Naive thymus-derived CD8-positive, alpha-beta T cell (primary cell): ENCODE measurements at places on chromosomes 5 and 9.

- no peak for DNase-seq
Observed at GRCh38 chr9:114364134-114365041, 23.4 kb downstream of the AKNA start.

GRCh38 chr5:159459951-159460538 is 129.8 kb upstream of the IL12B start:
- DNase-seq = no peak

DNA sequence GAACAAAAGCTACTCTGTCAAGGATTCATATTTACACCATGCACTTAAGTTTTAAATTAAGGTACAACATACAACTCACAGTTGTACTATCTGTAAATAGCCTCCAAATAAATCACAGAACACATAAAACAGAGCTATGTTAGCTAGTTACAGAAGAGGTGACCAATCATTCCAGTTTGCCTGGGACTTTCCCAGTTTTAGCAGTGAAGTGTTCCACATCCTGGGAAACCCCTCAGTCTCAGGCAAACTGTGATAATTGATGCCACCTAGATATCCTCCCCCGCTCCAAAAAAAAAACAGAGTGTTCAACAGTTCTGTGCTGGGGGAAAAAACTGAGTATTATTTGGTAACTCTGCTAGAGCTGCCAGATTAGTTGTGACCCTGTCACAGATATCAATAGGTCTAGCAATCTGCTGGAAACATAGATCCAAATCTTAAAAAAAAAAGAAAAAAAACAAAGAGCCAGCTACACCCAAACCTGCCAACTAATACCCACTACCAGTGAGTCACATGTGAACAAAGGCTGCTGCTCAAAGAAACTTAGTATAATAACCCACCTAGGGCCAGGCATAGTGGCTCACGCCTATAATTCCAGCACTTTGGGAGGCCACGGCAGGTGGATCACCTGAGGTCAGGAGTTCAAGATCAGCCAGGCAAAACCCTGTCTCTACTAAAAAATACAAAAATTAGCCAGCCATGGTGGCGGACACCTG is 5.7 kb downstream of the TBCA start:
- no peak for DNase-seq

GRCh38 chr5:178624631-178625546 is 2.0 kb downstream of the CLK4 start:
- no peak for DNase-seq

DNA sequence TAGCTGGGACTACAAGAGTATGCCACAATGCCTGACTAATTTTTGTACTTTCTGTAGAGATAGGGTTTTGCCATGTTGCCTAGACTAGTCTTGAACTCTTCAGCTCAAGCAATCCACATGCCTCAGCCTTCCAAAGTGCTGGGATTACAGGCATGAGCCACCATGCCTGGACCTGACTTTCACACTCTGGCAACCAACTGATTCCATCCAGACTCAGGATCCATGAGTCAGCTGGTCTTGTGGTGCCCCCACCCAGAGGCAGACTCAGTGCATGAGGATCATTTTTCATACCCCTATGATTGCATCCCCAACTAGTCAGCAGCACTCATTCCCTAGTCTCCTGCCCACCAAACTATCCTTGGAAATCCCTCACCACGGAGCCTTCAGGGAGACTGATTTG is 375.9 kb downstream of the ANXA1 start:
- DNase-seq = no peak

DNA sequence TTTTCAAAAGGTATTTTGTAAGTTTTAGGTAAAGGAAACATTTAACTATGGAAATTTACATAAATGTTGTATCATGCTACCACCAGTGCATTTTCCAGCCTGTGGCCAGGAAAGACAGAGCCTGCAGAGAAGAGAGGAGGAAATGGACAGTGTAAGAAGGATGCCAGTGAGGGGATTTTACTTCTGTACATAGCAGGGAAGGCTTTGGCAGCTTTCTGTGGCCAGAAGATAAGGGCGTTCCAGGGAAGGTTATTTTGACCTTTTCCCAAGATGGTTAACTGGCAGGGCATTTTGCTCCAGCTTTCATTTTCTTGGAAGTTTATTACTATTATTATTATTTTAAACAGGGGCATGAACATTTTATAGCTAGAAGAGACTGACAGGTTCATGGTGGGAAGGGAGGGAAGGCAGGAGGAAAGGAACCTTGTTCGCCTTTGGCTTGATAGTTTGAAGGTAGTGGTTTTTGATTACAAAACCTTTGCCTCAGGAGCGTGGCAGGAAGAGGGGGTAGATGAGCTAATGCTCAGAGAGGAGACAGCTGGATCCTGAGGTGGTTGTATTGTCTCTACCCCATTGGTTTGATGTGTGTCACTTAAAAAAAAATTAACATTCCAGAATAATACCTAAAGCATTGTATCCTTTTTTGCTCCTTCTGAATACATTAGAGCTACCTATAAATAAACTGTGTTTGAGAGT is 4.1 kb downstream of the ISOC1 start:
- DNase-seq = no peak

- DNase-seq = no peak
Observed at GRCh38 chr9:71638627-71639026, 129.7 kb downstream of the CEMIP2 start.

GRCh38 chr9:20990867-20991266 is 40.6 kb downstream of the HACD4 start:
- no peak for DNase-seq

DNA sequence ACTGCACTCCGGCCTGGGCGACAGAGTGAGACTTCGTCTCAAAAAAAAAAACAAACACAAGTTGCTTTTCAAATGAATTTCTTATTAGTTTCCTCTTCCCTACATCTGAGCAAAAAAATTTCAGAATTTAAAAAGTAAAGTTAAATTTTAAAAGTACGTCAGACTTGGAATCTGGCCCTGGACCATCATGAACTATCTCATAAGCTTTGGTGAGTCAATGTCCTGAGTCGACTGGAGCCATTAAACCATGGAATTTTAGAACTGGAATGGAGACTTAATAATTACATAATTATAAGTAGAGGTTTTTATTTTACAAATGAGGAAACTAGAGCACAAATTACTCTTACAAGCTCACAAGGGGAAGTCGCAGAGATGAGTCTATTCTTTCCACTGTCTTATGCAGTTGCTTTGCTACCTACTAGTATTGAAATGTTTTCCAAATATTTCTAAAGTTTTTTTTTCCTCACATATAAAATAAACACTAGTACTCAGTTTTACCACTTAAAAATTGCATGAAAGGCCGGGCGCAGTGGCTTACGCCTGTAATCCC is 98.0 kb upstream of the ZNF608 start:
- DNase-seq = no peak

DNA sequence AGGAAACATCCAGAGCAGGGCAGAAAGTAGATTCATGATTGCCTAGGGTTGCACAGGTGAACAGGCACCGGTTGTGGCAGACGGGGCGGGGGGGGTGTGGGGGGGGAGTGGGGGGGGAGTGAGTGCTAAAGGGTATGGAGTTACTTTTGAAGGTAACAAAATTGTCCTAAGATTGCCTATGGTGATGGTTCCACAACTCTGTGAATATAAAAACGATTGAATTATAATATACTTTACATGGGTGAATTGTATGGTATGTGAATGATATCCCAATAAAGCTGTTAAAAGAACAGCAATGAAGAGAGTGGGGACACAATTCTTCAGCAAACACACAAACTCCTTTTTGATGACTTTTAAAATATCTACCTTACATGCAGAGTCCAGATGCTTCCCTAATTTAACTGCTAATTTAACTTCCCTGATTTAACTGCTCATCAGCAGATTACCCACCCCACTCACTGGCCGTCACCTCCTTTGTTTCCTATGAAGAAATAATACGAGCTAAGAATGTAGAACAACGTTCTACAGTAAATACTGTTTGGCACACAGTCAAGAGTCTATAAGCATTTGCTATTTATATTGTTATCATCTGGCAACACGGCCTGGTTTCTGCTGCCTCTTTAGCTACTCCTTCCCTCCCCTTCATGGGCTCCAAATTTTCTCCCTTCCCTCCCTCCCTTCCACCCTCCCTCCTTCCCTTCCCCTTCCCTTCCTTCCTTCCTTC is 83.5 kb downstream of the PTCH1 start:
- no peak for DNase-seq

DNA sequence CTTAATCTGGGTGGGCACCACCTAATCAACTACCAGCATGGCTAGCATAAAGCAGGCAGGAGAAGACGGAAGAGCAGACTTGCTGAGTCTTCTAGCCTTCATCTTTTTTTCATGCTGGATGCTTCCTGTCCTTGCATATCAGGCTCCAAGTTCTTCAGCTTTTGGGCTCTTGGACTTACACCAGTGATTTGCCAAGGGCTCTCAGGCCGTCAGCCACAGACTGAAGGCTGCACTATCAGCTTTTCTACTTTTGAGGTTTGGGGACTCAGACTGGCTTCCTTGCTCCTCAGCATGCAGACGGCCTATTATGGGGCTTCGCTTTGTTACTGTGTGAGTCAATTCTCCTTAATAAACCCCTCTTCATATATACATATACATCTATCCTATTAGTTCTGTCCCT is 180.2 kb downstream of the TRPM3 start:
- DNase-seq = no peak

GRCh38 chr5:16477541-16477940 is 11.9 kb upstream of the ZNF622 start:
- no peak for DNase-seq

DNA sequence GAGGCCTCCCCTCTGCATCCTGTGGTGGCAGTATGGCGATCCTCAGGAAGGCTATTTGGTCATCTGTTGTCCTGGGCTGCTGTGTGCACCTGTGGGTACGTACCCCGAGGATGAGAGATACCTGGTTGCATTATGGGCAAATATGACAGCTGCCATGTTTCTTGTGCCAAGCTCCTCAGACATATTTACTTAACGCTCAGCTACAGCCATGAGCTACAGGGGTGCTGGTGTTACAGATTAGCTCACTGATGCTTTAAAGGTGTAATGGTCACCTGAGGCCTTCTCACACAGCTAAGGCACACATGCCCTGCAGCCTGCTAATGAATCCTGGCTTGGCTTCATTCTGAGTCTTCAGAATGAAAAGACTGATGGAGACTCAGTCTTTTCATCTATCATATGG is 12.0 kb downstream of the NDST1 start:
- no peak for DNase-seq

DNA sequence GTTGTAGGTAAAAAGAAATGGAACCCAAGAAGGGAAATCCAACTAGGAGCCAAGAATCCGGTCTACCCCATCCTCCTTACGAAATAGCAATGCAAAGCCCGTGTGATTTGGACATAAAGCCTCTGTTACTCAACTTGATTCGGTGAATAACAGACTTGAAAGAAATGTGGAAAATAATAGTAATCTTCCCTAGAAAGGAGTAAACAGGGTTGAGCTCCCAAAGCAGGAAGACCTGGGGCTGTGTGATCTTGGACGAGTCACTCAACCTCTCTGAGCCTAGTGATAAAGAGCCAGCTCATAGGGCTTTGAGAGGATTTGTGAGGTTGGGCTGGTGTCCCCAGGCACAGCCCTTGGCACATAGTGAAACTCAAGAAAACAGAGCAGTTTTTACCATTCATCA is 42.7 kb upstream of the IL17B start:
- no peak for DNase-seq

DNA sequence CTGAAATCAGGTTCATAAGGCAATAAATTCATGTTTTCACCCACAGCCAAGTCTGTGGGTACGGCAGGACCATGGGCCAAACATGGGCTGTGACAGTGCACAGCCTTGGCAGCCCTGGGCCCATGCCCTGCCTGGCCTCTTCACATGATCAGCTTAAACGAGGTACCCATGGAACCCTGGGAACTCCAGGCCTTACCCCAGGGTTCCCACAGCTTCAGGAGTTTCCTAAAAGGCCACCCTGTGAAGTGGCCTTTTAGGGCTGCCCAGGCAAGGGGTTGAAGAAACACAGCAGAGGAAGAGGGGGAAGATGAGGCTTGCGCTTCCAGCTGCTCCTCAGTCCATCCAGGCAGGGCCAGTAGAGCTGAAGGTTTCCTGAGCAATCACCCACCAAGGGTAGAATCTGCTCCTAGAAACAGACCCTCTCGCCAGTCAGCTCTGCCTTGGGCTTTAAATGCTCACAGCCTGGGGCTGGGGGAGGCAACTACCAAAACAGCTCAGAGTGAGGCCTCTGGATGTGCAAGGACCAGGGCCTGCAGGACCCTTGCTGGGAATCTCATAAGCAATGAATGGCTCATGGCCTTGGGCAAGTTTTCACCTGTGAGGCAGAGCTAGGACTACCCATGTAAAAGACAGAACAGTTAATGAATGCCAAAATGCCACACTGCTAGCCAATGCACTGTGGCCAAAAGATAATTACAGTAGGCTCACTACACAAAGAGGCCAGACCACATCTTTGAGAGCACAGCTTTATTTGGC is 79.3 kb upstream of the LRRTM2 start:
- DNase-seq = no peak

GRCh38 chr5:94240596-94240992 is 377.8 kb downstream of the KIAA0825 start:
- no peak for DNase-seq

- no peak for DNase-seq
Observed at GRCh38 chr5:118224546-118224945, 763.8 kb downstream of the DTWD2 start.

DNA sequence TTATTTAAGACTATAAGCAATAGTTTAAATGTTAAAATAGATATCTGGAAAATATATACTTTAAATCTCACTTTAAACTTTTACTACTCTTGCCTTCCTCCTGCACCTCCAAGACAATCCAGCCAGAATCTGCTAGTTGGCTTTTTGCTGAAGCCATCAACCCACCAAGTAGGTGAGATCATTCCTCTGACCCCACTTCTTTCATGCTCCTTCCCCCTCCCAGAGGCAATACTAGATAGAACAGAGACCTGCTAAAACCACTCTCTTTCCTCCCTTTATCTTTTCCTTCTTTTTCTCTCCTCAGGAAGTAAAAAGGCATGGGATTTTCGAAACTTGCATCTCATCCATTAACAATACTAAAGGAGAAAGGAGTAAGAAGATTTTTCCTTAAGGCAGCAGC is 30.1 kb upstream of the CAMK4 start:
- no peak for DNase-seq

DNA sequence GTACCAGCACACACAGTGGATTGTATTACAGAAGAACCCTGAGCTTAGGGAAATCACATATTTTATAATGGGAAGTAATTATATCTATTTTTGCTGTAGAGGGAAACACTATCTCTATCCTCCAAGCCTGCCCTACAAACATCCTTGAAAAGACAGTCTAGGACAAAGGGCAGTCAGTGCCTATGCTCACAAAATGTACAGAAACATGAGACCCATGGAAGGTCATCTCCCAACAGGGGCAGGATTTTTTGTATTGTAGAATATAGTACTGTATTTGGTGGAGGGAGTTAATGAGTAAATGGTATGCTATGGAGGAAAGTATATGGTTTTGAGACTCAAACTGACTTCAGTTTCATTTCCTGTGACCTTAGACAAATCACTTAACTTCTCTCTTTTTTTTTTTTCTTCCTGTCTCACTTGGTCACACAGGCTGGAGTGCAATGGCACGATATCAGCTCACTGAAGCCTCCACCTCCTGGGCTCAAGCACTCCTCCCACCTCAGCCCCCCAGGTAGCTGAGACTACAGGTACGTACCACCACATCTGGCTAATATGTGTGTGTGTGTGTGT is 5.8 kb upstream of the RAB14 start:
- DNase-seq = no peak
